Panc1 (cell line): ENCODE measurements at places on chromosomes 6 and 20. TPM values are rescaled to one million over a fixed set of nuclear protein-coding genes. Genes with fewer than 3 reads are reported as not detected.

RIMS1 gene
- 0.18 TPM for total RNA-seq

SYNDIG1 gene
- not detected for total RNA-seq

RIMS4 gene
- 4.0 TPM for total RNA-seq

SOX18 gene
- 18.7 TPM for total RNA-seq

RIPPLY2 gene
- total RNA-seq = 6.5 TPM

ACSS2 gene
- 25.4 TPM for total RNA-seq

NRSN1 gene
- not detected for total RNA-seq

MKKS gene
- 15.6 TPM for total RNA-seq

POLR1H gene
- total RNA-seq = 24.9 TPM

LIN28B gene
- 5.8 TPM for total RNA-seq

OPN5 gene
- not detected for total RNA-seq

NMBR gene
- not detected for total RNA-seq

OSBPL2 gene
- total RNA-seq = 41.4 TPM

SLC26A8 gene
- not detected for total RNA-seq

PROKR2 gene
- not detected for total RNA-seq

SLC35B3 gene
- total RNA-seq = 16.7 TPM

NFATC2 gene
- 10.6 TPM for total RNA-seq

KIF25 gene
- total RNA-seq = 0.44 TPM

MRAP2 gene
- total RNA-seq = 2.5 TPM

RAB23 gene
- total RNA-seq = 25.5 TPM

FAM209B gene
- not detected for total RNA-seq
